Endothelial cell of umbilical vein (primary cell): ENCODE measurements at places on chromosomes 4 and X. TPM values are rescaled to one million over a fixed set of nuclear protein-coding genes. Genes with fewer than 3 reads are reported as not detected.
A peak's percentile ranks its signal among the peaks of the same experiment; 100 is the strongest.

DNA sequence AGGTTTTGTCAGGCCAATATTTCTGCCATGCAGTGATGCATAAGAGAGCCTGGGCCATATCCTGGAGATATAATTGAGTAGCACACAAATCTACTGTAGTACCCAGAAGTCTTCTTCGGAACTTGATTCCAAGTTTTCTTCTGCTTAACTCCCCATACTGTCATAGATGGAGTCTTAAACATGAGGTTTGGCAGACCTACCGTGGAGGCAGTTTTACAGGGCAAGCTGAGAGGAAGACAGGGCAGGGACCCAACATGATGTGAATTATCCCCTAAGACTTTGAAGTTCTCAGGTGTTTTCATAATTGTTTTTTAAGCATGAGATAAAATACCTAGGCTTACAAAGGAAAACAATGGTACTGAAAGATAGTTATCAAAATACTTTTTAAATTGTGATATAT is 18.2 kb downstream of the NHSL2 start:
- no peak for DNase-seq

Gene CSAG2
- total RNA-seq, result not detected in 2 replicates

Gene SH3BP2
- 69.2 and 73.1 TPM in 2 replicates for total RNA-seq

Gene RIPPLY1
- not detected in 2 replicates for total RNA-seq

GRCh38 chrX:2902841-2903240 is 26.3 kb downstream of the ARSD start:
- no peak for DNase-seq

- DNase-seq, result no peak
Observed at GRCh38 chr4:39118034-39118658, 56.1 kb downstream of the KLHL5 start.

DNA sequence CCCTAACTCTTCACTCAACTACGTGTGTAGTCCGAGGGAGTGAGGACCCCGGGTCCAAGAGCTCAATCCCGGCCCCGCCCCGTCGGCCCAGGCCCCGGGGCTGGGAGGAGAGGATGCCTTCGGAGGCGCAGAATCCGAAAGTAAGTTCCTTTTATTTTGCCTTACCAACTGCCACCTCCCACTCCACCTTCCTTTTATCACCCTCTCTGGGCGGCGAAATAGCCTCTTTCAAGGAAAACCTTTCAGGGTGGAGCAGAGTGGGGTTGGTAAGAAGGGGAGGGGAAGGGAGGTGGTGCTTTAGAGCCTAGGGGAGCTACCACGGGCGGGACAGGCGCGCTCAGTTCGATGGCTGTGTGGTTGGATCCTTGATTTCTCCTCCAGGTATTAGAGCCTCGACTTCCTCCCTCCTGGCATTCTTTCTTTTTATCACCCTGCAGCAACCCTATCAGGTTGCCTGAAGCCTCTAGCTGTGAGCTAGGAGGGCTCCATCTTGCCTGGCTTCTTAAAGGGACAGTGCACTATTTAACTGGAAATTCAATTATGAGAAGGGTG is 191.2 kb downstream of the RRAGB start:
- DNase-seq, result peak; percentile 19

- DNase-seq, result no peak
Observed at GRCh38 chrX:53622431-53622830, 64.1 kb downstream of the HUWE1 start.

DNA sequence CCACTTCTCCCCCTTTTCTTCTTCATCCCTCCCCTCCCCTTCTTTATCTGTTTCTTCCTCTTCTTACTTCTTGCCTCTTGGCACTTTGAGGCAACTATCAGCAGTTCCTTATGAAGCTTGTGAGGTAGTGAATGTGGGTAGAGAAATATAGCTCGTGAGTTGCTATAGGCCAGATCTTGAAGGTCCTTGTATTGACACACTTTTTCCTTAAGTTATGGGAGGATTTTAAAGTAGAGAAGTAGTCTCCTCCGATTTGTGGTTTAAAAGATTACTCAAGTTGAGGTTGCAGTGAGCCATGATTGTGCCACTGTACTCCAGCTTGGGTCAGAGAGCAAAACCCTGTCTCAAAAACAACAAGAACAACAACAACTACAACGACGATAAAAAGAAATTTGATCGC is 3.4 kb upstream of the RRAGB start:
- no peak for DNase-seq

Gene CXCL3
- total RNA-seq, result 1.3 and 1.4 TPM in 2 replicates

DNA sequence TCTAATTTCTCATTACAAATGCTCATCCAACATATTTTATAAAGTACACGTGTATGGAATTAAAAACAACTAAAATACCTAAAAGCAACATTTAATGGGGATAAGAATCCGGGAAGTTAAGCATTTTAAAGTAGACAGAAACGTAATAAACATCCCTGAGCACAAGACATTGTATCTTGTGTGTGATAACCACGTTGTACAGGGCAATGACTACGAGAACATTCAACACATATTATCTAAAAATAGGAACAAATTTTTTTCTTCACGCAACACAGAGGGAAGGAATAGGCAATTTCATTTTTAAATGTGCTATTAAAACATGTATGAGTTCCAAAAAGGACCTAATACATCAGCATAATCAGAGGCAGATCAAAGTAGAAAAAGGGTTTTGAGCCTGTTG is 49.5 kb downstream of the AMMECR1 start:
- no peak for DNase-seq

Gene RPA4
- 2.1 and 2.3 TPM in 2 replicates for total RNA-seq

- DNase-seq, result peak; percentile 59
Observed at GRCh38 chr4:114334884-114335330, 263.7 kb upstream of the UGT8 start.

- no peak for DNase-seq
Observed at GRCh38 chrX:134653835-134654234, 4.4 kb downstream of the PLAC1 start.

Gene CLCN4
- 17.0 and 19.8 TPM in 2 replicates for total RNA-seq

Gene MUC7
- total RNA-seq, result not detected in 2 replicates

Gene SNCA
- 116 and 124 TPM in 2 replicates for total RNA-seq

GRCh38 chrX:41180194-41180908 is 95.1 kb downstream of the USP9X start:
- peak; percentile 66 for DNase-seq

DNA sequence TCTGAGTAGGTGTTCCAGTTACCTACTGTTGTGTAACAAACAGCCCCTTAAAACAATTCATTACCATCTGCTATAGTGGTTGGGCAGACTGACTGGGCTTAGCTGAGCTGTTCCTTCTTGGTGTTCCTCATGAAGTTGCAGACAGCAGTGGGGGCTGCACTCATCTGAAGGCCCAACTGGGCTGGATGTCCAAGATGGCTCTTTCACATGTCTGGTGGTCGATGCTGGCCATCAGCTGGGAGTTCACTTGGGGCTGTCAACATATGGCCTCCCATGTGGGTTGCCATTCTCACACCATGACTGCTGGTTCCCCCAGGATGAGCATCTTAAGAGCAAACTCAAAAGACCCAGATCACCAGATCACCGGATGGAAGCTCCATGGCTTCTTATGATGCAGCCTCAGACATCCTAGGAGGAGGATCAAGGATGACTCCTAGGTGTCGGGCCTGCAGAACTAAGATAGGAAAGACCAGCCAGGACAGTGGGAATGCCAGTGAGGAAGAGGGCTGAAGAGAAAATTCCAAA is 34.3 kb upstream of the PPP2R2C start:
- DNase-seq, result no peak

DNA sequence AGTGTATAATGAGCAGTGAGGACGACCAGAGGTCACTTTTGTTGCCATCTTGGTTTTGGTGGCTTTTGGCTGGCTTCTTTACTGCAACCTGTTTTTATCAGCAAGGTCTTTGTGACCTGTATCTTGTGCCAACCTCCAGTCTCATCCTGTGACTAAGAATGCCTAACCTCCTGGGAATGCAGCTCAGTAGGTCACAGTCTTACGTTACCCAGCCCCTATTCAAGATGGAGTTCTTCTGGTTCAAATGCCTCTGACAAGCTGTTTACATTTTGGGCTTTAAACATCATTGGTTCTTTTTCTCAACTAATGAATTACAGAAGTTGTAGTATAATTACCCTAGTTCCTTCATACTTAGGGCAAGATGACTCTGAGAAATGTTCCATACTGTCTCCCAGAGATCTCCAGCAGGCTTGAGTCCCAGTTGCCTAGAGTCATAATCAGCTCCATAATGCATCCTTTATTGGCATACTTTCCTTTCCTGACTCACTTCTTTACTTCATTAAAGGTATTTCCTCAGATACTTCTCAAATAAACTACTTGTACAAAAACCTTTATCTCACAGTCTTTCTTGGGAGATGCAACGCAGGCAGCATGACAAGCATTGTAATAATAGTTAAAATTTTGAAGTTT is 136.5 kb downstream of the KDM6A start:
- no peak for DNase-seq

Gene ZGRF1
- total RNA-seq, result 14.0 and 14.4 TPM in 2 replicates

Gene MAMLD1
- total RNA-seq, result 5.6 and 5.7 TPM in 2 replicates

Gene TCEAL7
- 8.2 and 10.5 TPM in 2 replicates for total RNA-seq

DNA sequence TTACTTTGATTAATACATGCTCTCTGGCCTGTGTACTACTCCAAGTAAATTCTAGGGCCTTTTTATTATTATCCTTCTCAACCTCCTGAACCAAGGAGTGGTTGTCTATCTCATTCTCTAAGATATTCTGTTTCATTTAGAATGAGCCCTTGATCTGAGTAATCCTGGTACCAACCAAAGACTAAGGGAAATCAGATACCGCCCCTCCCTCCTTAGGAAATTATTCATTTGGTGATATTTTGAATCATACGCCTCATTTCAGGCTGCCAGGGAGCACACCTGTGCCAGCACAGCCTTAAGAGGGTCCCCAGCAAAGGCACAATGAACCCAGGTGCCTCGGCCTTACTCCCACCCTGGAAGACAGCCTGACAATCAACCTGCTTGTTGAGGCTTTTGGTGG is 73.2 kb upstream of the STARD8 start:
- no peak for DNase-seq

DNA sequence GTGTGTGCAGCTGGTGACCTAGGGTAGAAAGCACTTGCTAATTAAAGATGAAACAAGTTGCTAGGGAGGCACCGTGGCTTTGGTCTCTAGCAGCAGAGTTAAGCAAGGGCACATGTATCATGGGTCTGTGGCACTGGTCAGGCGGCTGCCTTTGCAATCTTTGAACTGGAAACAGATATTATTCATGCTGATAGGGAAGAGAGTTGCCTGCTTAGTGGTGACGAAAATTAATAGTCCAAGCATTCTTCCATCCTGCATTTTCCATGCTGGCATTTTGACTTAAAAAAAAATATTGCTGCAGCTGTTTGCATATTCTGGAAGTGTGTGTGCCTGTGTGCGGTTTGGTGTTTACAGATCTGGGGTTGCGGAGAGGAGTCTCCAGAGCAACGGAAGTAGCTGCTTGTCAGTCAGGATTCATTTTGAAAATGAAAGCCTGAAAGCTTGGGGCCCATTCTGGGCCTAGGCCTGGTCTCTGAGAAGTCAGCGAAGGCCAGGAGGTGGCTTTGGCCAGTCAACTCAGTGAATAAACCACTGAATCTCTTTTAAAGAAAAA is 2.3 kb upstream of the SOWAHD start:
- no peak for DNase-seq

Gene CHRDL1
- not detected in 2 replicates for total RNA-seq

Gene NR3C2
- total RNA-seq, result 15.9 and 16.4 TPM in 2 replicates

DNA sequence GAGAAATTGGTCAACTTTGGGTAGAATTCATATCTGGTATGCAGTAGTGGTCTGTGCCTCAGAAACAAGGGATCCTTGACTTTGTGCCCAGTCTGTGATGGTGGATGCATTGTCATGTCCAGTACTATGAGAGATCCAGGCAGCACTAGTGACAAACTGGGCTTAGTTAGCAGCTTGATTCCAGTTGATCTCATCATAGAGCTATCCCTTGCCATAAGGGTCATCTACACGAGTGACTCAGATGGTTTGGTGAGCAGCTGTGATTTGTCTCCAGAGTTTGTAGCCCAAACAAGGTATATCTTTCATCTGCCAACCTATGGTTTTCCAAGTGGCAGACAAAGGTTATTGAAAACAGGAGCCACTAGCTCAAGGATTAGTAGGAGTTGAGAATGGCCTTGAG is 298.8 kb downstream of the GBA3 start:
- no peak for DNase-seq

DNA sequence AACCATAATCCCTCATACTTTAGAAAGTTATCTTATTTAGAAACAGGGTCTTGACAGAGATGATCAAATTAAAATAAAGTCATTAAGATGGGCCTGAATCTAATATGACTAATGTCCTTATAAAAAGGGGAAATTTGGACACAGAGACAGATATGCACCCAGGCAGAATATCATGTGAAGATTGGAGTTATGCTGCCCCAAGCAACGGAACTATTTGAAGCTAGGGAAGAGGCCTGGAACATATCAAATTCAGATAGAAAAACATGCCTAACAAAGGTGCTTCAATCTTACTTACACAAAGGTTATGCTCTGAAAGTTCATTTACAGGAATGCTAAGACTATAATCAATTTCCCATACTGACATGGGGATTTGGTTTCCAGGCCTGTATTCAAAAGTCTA is 112.7 kb upstream of the NAP1L5 start:
- no peak for DNase-seq

DNA sequence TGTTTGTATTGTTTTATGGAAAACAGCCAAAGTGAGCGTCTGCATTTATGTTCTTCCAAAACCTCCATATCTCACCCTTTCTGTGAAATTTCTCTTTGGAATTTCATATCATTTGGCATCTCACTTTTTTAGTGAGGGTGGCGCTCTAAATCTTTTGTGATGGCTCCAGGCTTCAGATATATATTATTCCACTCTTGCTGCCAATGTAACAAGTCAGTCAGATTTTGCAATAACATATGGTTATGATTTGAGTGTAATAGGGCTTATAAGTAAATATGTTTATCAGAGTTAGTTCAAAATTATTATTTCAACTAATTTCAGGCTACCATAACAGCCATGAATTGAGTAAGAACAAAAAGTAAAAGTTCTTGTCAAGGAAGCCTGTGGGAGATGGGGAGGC is 314.7 kb downstream of the PDGFC start:
- DNase-seq, result no peak

- DNase-seq, result no peak
Observed at GRCh38 chr4:126753592-126753991, 879.2 kb upstream of the INTU start.

Gene REELD1
- not detected in 2 replicates for total RNA-seq

GRCh38 chr4:78332976-78333375 is 218.6 kb upstream of the ANXA3 start:
- DNase-seq, result no peak

DNA sequence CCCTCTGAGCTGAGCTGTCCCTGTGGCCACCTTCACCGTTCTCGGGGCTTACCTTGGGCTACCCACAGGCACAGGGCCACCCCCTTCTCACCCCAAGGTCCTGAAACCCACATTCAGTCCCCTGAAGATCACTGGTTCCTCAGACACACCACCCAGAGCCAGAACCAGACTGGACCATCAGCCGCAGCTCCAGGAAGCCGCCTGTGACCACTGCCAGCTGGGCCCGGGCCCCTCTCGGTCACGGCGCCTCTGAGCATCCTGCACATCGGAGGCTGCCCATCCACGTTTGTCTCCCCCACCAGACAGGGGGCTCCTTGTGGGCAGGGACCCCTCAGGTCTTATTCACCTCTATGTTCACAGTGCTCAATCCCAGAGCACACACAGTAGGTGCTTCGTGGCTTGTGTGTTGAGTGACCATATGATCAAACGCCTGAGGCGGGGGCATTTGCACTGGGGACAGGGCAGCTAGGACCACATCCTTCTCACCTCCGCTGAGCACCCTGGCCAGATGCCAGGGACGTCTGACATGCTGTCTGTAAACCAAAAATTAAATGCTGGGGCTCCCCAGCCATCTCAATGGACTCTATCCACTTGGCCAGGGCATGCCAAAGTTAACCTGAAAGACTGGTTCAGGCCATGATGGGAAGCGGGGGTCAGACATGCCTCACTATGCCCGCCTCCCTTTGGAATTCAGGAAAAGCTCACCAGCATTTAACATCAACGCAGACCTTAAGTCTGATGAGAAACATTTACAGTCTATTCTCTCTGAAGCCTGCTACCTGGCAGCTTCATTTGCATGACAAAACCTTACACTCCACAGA is 109.4 kb upstream of the AFAP1 start:
- no peak for DNase-seq

Gene NSG1
- total RNA-seq, result 1.0 and 2.0 TPM in 2 replicates
